ENCODE measurements at places on chromosomes 1 and 21.

DNA sequence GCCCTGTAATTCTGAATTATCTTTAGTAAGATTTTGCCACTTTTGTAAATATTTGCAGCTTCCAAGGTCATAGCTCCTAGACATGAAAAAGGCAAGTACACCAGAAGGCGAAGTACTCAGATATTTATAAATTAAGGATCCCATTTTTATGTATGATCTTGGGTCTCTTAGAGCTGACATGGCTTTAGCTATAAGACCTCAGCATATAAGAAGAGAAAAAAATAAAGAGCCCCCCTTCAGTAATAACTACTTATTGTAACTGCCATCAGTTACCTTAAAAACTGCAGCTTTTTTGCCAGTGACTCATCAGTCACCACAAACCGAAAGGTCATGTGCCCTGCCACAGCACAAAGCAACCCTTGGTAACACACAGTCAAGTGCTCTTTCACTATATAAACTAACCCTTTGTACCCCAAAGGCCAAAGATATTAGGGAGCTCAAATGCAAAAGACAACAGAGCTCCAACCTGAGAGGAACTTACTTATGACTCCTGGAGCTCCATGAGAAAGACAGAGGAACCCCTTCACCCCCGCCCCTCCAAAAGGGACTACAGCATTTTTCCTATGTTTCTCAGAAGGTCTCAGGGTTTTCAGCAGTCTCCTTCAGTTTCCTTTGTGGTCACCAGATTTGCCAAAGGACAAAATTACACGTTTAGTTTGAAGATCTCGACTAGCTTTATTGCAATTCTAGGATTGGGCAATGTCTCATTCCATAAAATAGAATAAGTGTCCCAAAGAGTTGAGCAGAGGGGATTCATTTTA lies 219.8 kb upstream of the DUSP10 start:
- no peak for DNase-seq

DNA sequence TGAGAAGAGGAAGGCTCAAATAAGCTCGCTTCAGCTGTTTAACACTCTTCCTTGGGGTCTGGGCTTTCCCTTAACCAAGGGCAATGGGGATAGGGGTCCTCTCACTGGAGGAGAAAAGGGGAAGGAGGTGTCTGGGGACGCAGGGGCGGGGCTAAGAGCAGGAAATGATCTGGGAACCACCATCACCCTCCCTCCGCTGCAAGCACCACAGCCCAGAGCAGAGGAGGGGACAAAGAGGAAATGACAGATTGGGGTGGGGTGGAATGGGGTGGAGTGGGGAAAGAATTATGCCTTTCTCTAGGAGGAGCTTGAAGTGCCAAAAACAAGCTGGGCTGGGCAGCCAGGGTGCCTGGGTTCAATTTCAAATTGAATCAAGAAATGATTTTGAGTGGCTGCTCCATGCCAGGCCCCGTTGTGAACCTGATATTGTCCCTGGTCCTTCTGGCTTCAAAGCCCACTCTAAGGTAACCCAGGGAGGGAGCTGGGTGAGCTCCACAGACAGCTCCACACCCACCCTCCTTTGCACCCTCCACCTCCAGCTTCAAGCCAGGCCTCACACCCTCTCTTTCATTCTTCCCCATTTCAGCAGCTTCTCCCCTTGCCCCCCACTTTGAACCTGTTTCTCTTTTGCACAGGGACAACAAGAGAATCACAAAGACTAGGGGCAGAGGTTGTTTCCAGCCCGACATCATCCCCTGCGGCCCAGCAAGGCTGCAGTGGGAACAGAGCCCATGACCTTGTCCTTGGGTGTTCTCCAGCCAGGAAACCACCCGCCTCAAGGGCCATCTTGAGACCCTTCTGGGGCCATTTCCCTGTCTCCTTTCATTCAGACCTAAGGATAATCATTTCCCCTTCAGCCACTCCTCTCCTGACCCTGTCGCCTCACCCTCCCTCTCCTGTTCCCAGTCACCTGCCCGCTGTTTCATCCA lies 1.1 kb downstream of the ARHGAP30 start:
- DNase-seq: peak; percentile 51

GRCh38 chr1:168726281-168726680 lies 2.7 kb downstream of the DPT start:
- no peak for DNase-seq

GRCh38 chr1:15848929-15849774 lies 1.6 kb downstream of the SPEN start:
- DNase-seq: peak; percentile 49

DNA sequence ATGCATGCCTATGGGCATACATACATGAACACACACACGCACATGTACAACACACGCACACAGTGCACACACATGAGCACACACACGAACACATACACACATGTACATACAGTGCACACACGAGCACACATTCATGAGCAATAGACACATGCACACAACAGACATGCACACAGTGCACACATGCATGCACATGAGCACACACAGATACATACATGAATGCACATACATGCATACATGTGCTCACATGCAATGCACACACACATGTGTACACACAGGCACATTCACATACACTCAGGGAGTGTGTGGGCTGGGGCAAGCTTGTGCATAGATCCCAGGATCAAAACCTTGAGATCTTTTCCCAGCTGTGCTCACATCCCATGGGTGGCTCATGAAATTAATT lies 18.9 kb downstream of the CRYAA start:
- DNase-seq: no peak

DNA sequence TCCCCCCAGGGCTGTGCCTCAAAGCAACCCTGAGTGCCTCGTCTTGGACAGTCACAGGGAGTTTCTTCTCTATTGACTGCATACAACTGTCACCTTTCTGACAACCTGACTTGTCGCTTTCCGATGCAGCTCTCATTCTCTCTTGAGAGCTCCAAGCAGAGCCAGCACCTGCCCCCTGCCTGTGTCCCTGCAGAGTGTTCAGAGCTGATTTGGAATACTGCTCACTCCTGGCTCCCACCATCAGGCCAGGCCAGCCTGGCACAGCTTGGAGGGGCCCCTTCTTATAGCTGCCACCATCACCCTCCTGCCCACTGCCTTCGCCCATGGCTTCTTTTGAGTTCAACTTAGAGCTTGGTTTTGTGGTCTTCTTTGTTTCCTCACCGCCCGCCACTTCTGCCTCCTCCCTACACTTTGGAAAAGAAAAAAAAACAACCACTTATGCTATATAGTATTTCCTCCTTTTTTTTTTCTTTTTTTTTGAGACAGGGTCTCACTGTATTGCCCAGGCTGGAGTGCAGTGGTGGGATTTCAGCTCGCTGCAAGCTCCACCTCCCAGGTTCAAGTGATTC lies 12.3 kb downstream of the NCF2 start:
- DNase-seq: no peak

DNA sequence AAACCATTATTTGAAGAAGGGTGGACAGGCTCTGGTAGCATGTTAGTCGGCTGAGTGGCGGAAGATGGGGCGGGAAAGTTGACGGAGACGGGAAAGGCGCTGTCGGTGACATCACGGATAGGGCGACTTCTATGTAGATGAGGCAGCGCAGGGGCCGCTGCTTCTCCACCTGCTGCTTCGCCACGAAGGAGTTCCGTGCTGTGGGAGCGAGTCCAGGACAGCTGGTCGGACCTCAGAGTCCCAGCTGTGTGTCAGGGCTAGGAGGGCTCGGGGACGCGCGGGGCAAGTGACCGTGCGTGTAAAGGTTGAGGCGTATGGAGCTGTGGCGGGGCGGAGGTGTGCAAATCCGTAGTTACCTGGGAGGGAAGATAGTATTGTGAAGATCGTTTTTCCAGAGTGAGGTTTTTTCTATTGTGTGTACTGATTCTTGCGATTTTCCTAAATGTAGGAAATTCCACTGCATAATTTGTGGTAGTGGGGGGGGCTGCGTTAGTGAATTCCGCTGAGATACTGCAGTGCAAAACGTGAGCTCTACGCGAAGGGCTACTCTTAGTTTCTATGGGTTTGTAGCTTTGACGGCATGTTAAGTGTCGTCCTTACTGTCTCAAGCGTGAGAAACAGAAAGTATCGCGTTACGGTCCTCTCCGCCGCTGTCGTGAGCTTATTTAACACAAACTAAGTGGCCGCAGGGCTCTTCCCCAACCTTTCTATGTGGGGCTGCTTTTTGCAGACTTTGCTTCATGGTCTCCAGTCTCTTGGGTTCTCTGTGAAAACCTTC lies 111.2 kb upstream of the NBPF11 start:
- no peak for DNase-seq

DNA sequence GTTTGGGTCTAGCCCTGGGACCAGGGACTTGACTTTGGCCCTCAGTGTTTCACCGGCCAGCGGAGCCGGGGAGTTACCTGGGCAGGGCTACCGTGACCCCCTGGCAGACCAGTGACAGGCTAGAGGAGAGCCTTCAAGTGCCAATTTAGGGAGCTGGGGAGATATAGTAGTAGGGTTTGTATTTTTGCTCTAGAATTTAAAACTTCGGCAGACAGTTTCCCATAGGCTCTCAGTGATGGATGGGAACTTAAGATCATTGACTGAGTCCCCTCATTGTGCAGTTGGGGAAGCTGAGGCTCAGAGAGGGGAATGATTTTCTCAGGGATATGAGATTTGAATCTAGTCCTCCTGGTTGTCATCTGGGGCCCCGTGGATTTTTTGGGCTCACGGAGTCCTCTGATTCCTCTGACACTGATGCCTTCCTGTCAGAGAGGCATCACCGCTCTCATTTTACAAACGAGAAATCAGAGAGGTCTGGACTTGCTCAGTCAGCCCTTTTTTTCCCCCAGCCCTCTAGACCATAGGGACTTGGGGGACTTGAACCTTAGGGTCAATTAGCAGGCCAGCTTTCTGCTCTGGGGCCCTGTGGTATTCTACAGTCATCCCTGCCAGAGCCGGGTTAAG lies 58.3 kb upstream of the ACOT11 start:
- no peak for DNase-seq

DNA sequence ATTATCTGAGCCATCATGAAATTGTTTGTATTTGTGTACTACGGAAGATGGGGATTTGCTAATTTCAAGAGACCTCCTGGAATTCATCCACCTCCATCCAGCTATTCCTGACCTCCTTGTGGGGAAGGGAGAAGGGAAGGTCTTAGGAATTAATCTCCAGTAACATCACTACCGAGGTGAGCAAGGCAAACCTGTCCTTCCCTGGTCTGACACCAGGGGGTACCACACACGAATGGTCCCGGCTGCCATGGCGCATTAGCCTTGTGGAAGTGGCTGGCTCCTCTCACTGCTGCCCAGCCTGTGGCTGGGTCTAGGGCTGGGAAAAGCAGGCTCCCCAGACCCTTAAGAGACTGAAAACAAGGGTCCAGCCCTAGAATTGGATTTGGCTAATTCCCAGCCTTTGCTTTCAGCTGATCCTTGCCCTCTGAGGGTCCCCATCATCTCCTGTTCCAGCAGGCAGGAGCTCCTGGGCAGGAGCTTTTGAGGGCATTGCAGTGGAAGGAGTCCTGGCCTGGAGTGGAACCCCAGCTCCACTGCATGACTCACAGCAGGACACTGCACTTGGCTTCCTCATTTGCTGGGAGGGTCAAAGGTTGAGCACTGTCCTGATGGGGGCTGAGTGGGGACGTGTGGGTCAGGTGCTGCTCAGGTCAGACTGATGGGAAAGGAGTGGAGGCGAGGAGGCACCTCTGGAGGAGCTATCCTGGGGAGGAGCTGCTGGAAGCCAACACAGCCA lies 34.8 kb downstream of the RIMS3 start:
- DNase-seq: peak; percentile 9

DNA sequence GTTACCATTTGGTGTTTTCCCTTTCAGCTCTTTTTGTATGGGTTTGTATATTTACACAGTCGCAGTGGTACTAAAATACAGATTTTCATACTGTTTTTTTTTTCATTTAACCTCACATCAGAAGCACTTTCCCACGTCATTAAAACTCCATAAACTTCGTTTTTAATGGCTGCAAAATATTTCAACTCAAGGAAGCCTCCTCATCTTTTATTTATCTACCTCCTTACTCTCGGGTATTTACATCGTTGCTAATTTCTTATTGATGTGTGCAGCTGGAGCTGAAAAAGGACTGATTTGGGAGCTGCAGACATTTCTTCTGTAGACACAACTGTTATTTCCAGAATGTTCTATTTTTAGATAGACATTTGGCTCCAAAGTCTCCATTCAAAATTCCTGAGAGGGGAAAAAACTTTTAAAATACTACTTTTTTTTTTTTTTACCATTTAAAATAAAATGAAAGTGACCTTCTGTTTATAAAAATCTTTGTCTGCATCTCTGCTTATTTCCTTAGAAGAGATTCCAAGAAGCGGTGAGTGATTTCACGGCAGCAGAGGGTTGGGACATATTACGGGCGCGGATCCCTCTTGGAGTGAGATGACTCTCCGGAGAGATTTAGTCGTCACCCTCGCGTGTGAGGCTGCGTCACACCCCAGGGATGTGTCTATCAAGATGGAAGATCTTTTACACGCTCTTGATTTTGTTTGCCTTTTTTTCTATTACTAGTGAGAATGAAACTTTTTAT lies 10.1 kb downstream of the RUNX3 start:
- no peak for DNase-seq

DNA sequence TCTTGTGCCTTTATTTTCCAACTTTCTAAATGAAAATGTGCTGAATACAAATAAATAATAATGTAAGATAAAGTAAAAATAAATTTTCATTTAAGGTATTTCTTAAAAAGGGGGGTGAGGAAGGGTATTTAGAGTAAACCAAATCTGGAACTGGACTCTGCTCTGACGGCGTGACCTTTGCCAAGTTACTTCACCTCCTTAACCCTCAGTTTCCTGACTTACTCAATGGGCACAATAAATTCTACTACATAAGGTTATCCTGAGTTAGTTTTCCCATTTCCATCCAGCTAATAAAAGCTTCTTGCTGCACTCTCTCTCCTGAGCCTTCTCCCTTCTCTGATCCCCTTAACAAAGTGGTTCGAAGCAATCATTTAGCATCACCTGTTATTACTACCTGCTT lies 93.9 kb downstream of the NID1 start:
- no peak for DNase-seq

DNA sequence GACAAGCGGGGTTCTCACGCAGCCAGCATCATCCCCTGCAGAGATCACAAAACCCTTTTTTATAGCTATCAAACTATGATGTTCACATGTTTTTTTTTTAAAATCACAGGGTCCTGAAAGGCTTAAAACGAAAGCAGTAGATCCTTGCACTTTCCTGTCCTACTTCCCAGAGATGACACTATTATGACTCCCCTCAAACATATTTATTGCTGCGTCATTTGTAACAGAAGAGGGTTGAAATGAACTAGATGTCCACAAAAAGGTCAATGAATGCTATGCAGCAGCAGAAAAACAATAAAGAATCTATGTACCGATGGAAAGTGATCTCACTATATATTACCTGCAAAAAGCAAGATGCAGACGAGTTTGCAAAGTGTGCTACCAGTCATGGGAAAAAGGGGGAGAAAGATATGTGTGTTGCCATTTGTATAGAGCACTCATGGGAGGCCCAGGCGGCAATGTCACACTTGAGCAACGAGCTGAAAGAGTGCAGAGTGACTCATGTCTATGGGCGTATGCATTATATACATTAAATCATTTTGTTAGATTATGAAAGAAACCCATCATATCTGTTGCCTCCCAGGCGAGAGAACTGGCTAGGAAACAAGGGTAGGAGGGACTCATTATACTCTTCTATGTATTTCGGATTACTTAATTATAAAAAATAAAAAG lies 68.9 kb upstream of the PARP1 start:
- DNase-seq: no peak

All from stimulated activated CD4-positive, alpha-beta T cell treated with anti-CD3 and anti-CD28 coated beads, TNF-alpha, amount 100 ng/mL, for 1 hour (primary cell).